ENCODE measurements at places on chromosomes 2 and 18. TPM values are rescaled to one million over a fixed set of nuclear protein-coding genes. Genes with fewer than 3 reads are reported as not detected.

The ANKRD23 gene
- polyA plus RNA-seq, result 0.70 TPM

The SP140 gene
- polyA plus RNA-seq, result 0.17 TPM

The CHRND gene
- polyA plus RNA-seq, result not detected

The TUBA4B gene
- not detected for polyA plus RNA-seq

The AGBL5 gene
- polyA plus RNA-seq, result 20.9 TPM

DNA sequence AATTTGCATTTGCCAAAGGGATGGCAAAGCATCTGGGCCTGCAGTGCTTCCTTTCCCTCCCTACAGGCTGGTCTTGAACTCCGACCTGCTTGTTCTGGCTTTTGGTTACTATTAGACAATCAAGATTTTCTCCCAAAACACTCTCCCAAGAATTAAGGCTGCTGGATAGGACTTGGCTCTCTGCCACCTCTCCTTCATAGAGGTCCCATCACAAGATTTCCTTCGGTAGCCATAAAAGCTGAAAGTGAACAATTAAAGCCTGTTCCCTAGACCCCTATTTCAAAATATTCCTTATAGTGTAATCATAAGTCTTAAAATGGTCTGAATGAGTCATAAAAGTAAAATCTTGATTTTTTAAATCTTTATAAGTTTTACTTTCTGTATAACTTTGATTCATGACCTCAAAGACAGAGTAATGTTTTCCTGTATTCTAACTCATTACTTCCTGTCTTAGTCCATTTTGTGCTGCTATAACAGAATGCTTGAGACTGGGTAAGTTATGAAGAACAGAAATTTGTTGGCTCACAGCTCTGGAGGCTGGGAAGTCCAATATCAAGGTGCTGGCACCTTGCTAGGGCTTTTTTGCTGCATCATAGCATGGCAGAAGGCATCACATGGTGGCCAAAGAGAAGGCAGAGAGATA is 37.8 kb upstream of the TNP1 start:
- no peak for DNase-seq

DNA sequence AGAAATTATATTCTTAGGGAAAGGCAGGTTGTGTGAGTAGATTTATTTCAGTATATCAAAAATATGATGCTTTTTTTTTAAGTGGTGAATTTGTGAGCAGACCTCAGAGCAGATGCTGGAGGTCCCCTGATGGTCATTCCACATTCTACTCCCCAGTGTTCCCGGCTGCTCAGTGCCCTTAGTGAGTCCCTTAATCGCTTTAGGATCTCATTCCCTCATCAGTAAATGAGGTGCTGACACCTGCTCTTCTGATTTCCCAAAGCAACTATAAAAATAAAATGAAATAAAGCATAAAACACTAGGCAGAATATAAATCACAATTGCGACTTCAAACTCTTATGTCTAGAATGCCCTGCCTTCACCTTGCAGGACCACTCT is 216.2 kb upstream of the TNP1 start:
- DNase-seq, result no peak

DNA sequence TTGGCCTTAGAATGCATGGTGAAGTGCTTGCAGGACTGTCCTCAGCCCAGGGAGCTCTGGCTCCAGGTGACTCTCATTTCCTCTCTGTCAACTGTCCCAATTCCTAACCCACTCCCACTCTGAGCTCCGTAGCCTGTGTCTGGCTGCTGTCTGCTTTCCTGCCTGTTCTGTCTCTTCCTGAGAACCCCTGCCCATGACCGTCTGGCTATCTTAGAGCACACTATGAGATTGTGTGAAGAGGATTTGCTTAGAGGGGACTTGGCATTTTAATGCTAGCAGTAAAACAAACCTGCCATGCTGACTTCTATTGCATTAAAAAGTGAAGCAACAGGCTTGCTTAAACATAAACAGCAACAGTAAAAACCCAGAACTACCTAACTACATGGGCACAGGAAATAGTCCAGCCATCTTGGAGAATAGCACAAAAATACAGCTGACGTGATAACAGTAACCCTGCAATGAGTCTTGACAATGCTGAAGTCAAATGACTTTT is 234.7 kb downstream of the PRKCE start:
- DNase-seq, result no peak

DNA sequence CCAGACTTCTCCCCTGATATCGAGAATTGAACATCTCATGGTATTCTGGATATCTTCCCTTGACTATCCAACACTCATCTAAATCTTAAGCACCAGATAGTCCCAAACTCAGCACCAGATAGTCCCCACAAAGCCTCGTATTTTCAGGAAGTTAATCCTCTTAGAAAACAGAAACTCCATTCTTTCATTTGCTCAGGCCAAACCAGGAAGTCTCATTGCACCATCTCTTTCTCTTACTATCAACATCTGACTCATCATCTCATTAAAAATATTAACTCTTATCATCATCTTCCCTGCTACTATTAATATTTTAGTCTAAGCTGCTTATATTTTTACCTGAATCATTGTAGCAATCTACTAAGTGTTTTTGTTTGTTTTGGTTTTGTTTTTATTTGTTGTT is 286.4 kb downstream of the GALNT13 start:
- no peak for DNase-seq

GRCh38 chr2:200000444-200001163 is 45.2 kb downstream of the MAIP1 start:
- DNase-seq, result no peak

GRCh38 chr2:12432985-12433625 is 283.6 kb upstream of the TRIB2 start:
- peak; percentile 66 for DNase-seq

DNA sequence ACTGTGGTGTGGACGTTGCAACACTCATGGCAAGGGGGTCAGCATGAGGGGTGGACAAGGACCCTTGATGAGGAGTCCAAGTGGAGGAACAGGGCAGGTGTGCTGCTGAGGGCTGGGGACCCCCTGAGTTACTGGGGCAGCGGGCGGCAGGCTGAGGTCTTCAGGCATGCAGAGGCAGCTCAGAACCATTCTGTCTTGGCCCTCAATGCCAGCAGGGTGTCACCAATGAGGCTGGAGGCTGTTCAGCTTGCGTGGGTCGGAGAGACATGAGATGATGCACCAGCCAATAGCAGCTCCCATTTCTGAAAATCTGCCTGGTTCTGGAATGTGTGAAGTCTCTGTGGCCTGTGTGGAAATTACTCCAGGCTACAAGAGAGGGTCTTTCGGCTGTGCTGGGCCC is 105.4 kb downstream of the INHBB start:
- DNase-seq, result no peak

DNA sequence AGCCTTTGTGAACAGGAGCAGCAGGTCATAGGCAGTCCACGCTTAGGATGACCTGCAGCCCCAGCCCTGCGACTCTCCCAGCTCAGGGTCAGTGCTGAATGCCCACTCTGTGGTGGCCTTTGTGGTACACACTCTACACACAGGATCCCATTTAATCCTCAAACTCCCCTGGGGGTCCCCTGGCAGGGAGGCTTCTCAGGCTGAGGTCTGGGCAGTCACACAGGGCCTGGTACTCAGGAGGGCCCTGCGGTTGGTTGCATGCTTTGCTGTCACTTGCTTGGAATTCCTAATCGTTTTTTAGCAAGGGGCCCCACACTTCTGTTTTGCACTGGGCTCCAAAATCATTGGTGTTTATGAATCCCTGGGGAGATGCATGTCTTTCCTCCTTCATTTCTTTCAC is 113.0 kb downstream of the EML6 start:
- DNase-seq, result no peak

DNA sequence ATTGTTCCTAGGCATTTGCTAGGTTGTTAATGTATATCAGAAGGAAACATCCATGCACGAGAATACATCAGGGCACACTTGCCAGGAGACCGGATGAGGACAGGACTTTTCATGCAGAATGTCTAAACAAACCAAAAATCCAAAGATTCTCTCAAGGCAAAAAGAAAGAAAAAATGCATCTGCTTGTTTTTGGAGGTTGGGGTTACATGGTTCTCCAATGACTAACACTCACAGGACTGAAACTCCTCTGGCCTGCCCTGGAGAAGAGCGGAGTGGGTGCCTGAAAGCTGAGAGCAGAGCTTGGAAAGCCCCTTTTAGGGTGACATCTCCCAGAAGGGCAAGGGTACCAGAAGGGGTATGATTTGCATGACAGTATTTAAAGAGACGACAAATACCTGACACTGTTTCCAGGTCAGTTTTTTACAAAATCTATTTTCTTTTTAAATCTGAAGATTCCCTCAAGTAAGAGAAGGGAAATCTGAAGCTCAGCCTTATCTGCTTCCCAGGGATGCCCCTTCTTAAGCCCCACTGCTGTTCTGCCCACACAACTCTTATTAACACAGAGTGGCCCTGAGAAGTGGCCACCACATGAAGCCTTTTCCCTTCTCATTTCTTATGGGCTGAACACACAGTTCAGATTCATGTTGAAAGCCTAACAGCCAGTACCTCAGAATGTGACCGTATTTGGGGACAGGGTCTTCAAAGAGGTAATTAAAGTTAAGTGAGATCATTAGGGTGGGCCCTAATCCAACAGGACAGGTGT is 216.4 kb downstream of the STK39 start:
- DNase-seq, result peak; percentile 68

- peak; percentile 73 for DNase-seq
Observed at GRCh38 chr2:163210430-163210918, 371.9 kb upstream of the KCNH7 start.

DNA sequence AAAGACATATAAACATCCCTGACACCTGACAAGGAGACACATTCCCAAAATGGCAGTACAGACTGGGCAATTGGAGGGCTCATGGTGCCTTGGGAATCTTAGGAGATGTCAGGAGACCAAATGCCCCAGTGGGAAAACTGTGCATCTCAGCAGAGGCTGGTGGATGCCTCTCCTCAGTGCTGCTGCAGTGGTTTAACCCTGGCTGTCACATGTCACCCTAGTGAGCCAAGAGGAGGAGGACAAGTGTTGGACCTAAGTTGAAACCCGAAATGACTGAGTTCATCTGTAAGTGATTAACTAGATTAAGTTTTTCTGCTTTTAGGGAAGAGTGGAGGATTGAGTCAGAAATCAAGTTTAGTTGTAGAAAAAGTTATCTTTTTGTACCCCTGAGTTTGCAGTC is 5.2 kb upstream of the NAGK start:
- no peak for DNase-seq

- DNase-seq, result no peak
Observed at GRCh38 chr2:142865924-142866323, 11.5 kb upstream of the KYNU start.

GRCh38 chr2:109638795-109639194 is 24.6 kb downstream of the SOWAHC start:
- DNase-seq, result peak; percentile 54
